ENCODE measurements at places on chromosomes 6 and 20. TPM values are rescaled to one million over a fixed set of nuclear protein-coding genes. Genes with fewer than 3 reads are reported as not detected.

The DZANK1 gene
- total RNA-seq = 0.94 TPM

The ULBP1 gene
- total RNA-seq = 0.09 TPM

The CALHM5 gene
- total RNA-seq = 8.5 TPM

The POU5F1 gene
- total RNA-seq = not detected

The ITPR3 gene
- total RNA-seq = 54.4 TPM

The RBBP8NL gene
- not detected for total RNA-seq

The CEP57L1 gene
- 23.0 TPM for total RNA-seq

All from endothelial cell of coronary artery (primary cell).